SK-MEL-5 (cell line): ENCODE measurements at places on chromosomes 13 and 19.

GRCh38 chr19:41376998-41377365 is 649 bp downstream of the TMEM91 start:
- DNase-seq: no peak

- no peak for DNase-seq
These were observed 13.3 kb upstream of the FGF9 start for GRCh38 chr13:21657538-21657937.

GRCh38 chr13:102812611-102813287 is 13.8 kb downstream of the BIVM start:
- no peak for DNase-seq

- no peak for DNase-seq
These were observed 580 bp downstream of the AP2A1 start for GRCh38 chr19:49767381-49767780.

- peak; percentile 30 for DNase-seq
These were observed 3.8 kb upstream of the LILRA5 start for GRCh38 chr19:54316746-54317107.

DNA sequence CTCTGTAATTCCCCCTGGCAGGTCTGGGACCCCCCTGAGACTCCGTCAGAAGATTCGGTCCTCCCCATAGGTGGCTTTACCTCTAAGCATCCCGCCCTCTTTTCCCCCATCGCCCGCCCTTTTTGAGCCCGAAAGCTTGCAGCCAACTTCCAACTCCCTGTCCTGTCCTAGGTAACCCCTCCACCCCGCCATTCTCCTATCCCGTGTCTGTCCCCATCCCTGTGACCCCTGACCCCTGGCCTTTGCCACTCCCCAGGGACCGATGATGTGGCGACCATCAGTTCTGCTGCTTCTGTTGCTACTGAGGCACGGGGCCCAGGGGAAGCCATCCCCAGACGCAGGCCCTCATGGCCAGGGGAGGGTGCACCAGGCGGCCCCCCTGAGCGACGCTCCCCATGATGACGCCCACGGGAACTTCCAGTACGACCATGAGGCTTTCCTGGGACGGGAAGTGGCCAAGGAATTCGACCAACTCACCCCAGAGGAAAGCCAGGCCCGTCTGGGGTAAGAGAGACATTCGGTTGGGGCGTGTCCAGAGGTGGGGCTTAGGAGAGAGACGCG is 488 bp downstream of the RCN3 start:
- DNase-seq: no peak

DNA sequence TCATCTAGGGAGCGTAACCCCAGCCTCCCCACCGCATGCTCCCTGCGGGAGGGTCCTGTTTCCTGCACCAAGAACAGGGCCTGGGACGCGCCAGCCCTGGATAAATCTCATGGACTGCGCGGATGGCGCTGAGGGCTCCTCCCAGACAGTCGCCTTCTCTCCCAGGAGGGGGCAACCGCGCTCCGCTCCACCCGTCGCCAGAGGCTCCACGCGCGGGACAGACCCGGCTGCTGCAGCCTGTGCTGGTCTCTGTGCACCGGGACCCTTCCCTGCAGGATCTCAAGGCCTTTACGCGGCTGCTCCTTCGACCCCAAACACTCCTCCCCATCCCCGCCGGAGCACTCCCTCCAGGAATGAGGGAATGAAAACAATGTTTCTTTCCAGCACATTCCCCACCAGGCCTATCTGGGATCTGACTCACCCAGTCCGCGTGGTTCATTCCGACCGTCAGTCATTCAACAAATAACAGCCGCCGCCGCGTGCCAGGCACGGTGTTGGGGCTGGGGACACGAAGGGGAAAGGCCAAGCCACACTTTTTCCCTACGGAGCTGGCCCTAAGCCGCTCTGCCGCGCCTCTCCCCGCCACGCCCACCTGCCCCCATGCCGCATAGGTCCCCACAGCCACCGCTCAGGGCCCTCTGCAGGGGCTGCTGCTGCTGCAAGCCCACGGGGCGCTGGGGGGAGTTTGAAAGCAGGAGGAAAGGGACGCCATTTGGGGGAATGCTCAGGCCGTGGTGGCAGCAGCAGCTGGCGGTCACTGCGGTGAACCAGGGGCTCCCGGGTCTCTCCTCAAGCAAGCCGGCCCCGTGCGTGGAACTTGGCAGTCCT is 6.0 kb downstream of the PNMA8B start:
- DNase-seq: no peak

DNA sequence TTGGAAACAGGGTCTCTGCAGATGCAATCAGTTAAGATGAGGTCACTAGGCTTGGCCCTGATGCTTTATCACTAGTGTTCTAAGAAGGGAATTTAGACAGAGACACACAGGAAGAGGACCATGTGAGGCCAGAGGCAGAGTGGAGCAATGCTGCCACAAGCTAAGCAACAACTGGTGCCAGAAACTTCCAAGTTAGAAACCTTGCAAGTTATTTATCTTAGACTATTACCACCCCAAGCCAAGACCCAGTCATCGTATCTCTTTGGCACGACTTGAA is 81.1 kb downstream of the DOCK9 start:
- no peak for DNase-seq

DNA sequence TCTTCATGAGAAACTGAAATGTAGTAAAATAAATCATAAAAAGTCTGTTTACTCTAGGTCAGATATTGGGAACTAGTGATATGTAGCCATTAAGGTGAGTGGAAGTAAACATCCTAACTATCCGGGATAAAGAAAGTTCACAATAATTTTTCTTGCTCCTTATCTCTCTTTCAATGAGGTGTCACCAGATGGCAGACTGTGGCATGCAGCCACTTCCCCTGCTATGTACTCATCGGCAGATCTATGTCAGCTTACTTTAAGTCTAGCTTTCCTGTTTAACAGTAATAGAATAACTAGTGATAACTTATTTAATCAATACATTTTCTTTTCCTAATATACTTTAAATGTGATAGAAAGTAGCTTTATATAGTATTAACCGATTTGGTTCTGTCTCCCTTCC is 181.9 kb downstream of the NDFIP2 start:
- DNase-seq: no peak

GRCh38 chr19:13398780-13399726 is 107.2 kb downstream of the CACNA1A start:
- peak; percentile 69 for DNase-seq

- no peak for DNase-seq
These were observed 242.4 kb downstream of the KCNRG start for GRCh38 chr13:50257646-50258045.

- DNase-seq: no peak
These were observed 217.6 kb downstream of the PCCA start for GRCh38 chr13:100306434-100306999.

- no peak for DNase-seq
These were observed at the start of gene ZNF587B for GRCh38 chr19:57830071-57830602. TSS of gene ZNF587B (plus strand) at chr19:57830299. CDS start at chr19:57830529, 230 bp downstream.

- no peak for DNase-seq
These were observed 10.2 kb downstream of the REEP6 start for GRCh38 chr19:1501200-1501595.

GRCh38 chr19:31693933-31694269 is 344.7 kb upstream of the TSHZ3 start:
- DNase-seq: no peak

DNA sequence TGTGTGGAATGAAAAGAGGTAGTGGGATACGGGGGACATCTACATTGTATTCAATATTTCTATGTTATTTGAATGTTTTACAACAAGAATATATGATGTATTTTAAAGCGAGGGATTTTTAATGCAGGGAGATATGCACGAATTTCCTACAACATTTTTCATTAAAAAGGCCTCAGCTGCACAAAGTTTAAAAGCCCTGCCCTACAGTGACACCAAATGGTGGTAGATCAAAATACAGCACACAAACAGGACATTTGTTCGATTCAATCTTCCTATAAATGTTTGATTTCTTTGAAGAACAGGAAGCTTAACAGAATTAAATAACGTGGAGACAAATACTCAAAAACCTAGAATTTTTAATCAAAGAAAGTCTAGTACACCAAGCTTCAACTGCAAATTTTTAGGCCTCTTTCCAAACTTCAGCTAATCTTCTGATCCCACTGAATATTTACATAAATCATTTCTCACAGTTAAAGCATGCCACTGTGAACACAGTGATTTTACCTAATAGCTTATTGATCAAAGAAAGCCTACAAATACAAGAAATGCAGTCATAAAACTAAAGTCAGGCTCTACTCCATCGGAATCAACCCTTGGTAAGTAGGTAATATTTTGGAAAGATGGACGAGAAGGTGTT is 257.2 kb downstream of the DIAPH3 start:
- DNase-seq: peak; percentile 56

GRCh38 chr19:30364866-30365800 is 7.1 kb upstream of the ZNF536 start:
- no peak for DNase-seq

- DNase-seq: no peak
These were observed 906 bp downstream of the FXYD5 start for GRCh38 chr19:35155441-35155840.

DNA sequence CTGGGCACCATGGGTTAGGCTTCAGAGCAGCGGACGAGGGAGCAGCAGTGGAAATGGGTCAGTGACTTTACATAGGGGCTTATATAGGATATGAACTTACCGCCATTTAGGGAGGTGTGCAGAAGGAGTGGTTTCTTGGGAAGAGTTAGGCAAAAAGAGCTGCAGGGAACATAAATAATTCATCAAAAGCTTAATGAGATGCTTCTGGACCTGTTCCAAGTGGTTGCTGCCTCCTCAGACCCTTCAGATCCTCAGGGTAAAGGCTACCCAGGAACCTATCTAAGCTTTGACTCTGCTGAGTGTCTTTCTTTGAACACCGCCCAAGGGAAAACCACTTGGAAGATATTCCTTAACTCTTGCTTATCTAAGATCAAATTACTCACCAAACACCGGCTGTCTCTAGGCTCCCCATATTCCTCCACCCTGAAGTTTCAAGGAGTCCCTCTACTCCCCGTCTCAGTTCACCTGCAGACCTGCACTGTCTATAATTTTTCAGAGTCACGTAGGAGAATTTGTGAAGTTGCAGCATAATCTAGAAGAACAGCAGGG is at the start of gene IGFL4:
Gene IGFL4 (minus strand): TSS at position 51 of the 549 bp plus-strand sequence. CDS start 40 bp downstream, at position 11.
- no peak for DNase-seq

DNA sequence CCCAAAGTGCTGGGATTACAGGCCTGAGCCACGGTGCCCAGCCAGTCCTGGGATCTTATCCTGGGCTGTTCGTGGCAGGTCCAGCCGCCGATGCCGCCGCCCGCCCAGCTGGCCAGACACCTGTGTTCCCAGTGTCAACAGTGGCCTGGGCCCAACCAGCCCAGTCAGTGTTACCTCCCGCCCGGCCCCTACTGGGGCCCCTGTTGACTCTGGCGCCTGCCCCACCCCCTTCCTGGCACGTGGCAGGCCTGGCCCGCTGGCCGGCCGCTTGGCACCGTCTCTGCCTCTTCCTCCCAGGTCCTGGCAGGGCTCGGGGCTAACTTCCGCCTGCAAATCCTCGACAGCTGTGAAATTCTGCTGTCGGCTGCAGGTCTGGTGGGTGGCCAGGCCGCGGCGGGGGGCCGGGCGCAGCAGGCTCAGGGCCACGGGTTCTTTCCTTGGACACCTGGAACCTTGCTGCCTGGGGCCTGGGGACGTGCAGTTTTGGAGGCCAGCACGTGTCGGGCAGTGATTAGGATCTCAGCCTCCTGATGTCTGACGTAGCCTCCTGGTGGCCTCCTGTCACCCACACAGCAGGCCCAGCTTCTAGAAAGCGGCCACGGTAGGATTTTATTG is 9.1 kb downstream of the ARID3A start:
- DNase-seq: no peak

- DNase-seq: no peak
These were observed 3.6 kb downstream of the GJA3 start for GRCh38 chr13:20157151-20157796.

- peak; percentile 17 for DNase-seq
These were observed 67.8 kb downstream of the SACS start for GRCh38 chr13:23365652-23366051.

DNA sequence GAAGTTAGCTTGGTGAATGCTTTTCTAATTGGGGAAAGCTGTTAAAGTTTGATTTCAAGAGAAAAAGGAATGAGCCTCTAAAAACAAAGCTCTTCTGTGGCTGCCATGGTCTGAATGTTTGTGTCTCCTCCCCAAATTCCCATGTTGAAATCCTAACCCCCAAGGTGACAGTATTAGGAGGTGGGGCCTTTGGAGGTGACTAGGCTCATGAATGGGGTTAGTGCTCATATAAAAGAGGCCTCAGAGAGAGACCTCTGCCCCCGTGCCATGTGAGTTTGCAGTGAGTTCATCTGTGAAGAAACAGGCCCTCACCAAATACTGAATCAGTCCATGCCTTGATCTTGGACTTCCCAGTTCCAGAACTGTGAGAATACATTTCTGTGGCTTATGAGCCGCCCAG is 56.5 kb downstream of the ARHGEF7 start:
- no peak for DNase-seq

DNA sequence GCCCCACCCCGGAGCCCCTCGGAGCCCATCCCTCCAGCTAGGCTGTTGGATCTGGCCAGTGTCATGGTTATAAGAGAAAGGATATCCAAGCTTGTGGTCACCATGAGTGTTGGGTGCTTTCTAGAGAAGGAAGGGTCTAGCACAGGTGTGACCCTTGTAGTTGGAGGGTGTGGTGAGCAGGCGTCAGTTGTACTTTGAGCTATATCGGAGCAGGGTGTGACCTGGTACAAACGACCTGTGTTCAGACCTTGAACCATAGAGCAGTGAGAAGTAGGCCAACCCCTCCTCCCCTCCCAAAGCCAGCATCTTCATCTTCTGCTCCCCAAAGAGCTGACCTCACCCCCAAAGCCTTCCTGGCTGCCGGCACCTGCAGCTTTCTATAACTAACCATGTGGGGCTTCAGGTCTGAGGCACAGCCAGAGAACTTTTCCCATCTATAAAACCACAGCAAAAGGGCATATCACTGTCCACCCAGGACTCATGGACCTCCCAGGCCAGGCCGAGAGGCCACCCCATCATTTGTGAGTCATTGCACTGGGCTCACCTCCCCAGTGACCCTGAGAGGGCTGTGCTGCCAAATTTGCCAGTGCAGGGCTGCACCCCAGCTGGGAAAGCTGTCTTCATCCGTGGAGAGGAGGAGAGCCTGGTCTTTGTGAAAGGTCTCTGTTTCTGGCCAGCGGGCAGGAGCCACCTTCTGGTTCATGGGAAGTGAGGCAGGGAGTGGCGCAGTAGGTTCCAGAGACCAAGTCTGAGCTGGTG is 14.2 kb downstream of the RAB8A start:
- DNase-seq: no peak

DNA sequence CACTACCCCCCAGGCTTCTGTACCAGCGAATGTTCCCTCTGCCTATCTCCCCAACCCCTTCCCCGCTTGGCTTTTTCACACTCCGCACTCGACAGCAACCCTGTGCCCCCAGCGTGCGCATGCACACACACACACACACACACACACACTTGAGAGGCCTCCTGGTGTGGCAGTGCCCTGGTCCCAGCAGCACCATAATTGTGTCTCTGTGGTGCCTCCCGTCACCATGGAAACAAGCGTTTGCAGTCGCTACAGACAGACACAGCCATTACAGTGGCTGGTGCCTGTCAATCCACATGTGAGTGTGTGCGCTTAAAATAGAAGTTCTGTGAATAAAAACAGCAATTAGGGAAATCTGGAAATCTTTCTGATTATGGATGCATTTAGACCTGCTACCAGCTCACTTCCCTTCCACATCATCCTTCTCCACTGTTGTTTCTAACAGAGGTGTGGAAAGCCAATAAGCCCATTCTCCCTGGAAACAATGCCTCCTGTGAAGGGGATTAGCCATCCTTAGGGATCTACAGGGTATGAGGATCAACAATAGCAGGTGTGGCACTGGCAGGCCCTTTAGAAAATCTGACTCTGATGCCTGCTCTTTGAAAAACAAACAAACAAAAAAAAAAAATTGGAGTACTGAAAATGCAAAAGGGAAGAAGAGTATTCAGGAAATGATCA is 146.3 kb downstream of the DCLK1 start:
- DNase-seq: no peak

GRCh38 chr19:17048885-17049453 is 22.4 kb upstream of the CPAMD8 start:
- no peak for DNase-seq

GRCh38 chr13:89883893-89884448 is 1463.5 kb upstream of the MIR17HG start:
- no peak for DNase-seq
